CD4-positive, alpha-beta T cell treated with Interleukin-4 for 4 hours (primary cell): ENCODE measurements at places on chromosomes 11 and 22.

GRCh38 chr22:29092243-29092642, 19.4 kb downstream of the KREMEN1 start:
- DNase-seq: no peak

DNA sequence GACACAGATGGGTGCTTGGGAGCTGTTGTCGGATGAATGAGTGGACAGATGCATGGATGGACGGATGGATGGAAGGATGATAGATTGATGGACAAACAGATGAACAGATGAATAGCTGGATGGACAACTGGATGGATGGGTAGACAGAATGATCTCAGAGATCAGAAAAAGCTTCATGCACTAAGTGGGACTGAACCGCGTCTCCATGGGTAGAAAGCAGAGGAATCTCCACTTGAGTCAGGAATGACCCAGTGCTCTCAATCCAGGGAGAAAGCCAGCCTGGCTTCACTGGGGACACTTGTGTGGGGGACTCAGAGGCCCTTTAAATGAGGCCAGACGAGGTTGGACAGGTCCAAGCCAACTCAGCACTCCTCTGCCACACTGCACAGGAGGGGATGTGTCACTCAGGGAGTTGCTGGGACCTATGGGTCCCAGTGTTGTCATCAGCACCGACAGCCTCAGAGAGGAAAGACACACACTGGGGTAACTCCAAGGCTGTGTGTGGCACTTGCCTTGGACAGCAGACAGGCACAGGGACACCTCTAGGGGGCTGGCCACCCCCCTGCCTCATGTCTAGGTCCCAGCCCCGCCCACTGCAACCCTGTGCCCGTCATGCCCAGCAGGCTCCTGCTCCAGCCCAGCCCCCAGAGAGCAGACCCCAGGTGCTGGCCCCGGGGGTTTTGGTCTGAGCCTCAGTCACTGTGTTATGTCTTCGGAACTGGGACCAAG, 5.6 kb downstream of the IGLL5 start:
- DNase-seq: no peak

GRCh38 chr11:4664183-4664582, 20.4 kb downstream of the OR51E1 start:
- no peak for DNase-seq

DNA sequence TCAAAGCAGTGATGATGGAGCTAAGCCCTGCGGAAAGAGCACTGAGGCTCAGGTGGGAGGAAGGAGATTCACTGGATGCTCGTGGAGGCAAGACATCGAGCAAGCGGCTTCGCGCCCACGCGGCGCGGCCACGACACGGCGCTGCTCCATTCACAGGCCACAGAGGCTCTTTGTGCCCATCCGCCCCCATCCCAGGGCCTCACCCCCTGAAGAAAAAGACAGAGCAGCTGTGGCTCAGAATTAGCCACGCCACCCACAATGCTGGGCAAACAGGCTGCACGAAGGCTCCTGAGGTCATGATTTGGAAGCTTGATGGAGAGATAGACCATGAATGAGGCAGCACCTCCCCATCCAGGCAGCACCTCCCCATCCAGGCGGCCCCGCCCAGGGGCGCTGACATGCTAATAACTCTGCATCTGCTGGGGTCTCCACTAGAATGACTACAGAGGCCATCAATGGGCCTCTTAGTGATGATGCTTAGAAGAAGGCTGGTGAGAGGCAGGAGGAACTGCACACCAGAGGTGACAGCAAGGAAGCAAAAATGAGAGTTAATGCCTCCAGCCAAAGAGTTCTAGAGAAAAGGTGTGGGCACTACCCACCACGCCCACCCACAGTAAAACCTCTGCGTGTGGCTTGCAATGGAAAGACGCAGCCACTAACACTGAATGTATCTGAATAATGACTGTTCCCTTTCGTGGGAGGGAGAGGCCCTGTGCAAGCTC, 43.5 kb downstream of the MYH9 start:
- DNase-seq: peak; percentile 76

DNA sequence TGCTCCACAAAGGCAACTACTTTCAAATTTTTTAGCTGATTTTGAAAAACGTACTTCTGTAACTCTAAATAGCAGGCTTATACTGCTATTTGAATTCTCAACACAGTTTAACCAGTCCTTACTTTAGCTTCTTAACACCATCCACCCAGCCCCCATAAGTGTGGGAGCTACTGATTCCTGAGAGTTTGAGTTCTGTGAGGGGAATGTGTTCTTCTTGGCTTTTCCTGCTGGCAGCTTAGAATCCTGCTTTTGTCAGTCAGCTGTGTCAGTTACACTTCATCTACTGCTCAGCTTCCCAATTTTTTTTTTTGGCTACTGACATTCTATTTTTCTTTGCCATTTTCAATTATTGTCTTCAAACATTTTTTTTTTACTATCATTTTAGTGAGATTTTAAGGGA, 440.4 kb downstream of the INSC start:
- DNase-seq: no peak

DNA sequence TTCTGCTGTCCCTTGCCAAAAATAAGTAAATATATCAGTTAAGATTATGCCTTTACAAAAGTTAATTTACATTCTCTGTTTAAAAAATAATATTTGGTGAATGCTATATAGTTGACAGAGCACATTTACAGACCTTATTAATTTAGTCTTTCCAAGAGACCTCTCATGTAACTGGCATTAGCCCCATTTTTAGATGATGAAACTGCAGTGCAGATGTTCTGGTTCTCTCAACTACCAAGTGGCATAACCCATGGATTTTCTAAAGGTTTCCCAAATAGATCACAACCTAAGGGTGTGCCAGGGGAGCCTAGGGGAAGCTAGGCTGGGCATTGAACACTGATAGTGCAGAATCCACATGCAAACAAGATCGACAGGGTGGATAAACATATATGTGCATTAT, 88.5 kb downstream of the RNF169 start:
- DNase-seq: no peak

DNA sequence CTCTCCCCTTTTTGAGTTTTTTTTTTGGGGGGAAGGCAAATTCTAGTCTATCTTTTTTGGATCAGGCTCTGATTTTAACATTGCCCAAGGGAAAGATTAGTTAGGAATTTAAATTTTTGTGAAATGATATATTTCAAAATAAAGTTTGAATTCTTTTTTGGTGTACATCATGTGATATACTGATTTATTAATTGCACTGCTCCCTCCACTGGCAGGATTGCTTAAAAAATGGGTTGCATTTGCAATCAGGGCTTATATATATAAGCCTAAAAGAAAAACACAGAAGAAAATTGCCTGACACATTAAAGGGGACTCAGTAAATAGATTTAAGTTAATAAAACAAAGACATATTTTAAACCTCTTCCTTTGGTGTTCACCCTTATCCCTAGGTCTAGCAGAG, 1.2 kb downstream of the DYNC2H1 start:
- DNase-seq: no peak

DNA sequence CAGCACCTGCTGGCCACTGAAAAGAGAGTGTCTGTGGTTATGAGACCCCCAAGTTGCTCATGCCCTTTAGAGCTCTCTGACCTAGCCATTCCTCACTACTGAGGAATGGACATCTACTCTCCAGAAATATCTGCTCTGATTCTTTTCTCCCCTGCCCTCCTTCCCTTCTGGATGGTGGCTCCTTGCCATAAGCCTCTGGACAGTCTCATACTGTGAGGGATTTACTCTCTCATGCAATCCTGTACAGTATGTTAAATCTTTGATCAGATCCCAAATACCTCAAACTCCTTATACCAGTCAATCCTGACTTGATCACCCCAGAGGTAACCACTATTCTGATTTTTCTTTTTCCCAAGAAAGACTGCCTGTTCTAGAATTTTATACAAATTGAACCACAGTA, 80.7 kb downstream of the ARHGAP20 start:
- no peak for DNase-seq

DNA sequence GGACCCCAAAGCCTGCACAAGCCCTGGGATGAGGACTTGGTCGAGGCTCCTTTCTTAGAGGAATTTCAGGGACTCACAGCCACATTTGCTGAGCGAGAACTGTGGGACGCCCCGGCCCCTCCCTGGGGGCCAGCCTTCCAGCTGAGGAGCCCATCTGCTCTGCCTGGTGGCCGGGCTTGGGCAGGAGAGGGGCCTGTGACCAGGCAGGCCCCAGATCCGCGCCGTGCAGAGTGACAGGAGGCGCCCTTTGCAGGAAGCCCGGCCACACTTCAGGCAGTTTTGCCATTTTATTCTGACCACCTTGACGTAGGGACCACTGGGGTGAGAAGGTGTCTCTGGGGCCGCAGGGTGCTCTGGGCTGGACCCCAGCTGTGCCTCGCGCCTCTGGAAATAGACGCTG, 35.6 kb downstream of the TPCN2 start:
- DNase-seq: no peak

DNA sequence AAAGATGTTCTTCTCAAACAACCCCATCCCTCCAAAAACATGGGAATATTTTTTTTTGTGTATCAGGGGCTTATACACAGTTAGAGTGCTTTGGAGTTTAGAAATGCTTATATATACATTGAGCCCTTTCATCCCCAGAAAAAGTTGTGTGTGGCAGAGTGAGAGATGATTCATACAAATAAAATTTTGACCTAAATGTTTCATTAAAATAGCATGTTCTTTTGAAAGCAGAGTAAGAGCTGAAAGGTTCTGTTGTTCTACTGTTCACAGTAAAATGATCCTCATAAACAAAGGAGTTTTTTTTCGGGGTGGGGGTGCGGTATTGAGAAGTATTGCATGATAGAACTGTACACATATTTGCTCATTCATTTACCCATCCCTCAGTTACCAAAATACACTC, 512.4 kb downstream of the DLG2 start:
- DNase-seq: no peak

DNA sequence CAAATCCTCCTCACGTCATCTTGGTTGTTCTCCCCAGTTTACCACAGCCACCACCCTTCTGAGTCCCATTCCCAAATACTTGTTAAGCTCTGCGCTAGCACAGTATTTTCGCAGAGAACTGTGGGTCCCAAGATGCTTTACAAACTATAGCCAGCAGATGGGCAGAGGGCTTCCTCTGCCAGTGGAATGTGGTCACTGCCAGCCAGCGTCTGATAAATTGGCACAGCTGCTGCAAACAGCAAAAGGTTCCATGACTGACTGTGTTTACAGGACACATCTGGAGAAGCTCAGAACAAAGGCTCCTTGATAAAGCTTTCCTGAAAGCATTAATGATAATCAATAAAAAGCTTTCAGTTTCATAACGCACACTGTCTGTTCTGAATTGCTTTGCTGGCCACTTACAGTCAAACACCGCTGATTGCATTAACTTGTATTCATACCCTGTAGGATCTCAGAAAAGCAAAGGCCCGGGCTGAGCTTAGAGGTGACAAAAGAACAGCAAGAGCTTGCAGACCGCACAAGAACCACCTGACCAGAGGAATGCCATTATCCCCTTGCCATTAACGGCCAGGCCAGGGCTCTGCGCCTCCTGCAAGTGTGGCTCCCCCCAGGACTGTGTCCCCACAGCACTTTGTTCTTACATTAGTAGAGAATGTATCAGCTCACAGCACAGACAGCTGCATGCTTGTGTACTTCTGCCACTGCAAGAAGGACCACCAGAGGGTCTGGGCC, 120.6 kb downstream of the MICAL3 start:
- DNase-seq: no peak
